ENCODE measurements at places on chromosomes 16 and 17.

DNA sequence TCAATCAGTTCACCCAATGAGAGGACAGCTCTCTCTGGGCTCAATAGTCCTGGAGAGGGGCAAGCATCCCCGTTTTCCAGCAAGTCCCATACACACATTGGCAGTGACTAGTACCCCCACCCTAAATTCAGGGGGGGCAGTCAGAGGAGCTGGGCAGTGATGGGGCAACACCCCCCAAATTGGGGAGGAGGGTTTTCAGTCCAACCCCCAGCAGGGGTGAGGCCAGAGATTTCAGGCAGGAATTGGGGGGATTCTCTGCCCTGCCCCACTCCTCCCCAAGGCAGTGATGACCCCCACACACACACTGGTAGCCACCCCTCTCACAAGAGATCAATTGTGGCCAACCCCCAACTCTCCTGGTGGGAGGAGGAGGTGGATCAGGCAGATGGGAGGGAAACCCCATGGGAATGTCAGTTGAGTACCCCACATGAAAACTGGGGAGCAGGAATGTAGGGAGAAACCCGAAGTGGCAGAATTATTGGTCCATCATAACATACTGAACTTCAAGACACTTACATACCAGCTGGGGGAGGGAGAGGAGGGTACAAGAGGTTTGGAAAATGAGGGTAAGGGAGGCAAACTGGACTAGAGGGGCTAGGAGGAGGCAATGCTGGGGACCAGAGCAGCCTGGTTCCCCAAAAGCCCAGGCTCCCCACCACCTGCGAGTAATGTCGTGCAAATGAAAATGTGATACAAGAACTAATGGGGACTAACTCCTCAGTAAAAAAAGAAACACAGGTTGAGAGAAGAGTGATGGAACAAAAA is 3.1 kb downstream of the VAMP2 start:
- DNase-seq = no peak

DNA sequence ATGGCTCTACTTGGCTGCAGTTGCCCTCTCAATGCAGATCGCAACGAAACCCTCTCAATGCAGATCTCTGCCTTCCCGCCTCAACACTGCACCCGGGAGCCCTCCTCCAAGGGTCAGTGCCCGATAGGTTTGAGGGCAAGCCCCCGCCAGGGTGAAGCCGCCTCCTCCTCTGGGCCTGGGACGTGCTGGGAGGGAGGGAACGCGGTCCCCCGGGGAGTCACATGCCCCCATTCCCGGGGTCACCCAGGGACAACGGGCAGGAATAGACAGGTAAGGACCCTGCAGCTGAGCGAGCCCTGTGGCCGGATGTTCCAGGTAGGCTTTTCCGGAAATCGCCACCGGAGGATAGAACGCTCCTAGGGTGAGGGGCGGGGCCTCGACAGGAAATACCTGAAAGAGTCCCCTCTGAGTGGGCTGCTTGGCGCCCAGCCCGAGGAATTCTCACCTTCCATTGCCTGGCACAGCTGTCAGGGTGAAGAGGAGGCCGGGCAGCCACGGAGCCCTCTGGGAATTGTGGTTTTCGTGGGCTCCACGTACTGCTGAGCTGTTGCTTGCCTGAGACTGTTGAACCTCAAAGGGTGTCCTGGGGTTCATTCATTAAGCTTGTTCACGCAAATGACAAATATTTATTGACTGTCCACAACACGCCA is 12.8 kb downstream of the ZNF174 start:
- DNase-seq = no peak

DNA sequence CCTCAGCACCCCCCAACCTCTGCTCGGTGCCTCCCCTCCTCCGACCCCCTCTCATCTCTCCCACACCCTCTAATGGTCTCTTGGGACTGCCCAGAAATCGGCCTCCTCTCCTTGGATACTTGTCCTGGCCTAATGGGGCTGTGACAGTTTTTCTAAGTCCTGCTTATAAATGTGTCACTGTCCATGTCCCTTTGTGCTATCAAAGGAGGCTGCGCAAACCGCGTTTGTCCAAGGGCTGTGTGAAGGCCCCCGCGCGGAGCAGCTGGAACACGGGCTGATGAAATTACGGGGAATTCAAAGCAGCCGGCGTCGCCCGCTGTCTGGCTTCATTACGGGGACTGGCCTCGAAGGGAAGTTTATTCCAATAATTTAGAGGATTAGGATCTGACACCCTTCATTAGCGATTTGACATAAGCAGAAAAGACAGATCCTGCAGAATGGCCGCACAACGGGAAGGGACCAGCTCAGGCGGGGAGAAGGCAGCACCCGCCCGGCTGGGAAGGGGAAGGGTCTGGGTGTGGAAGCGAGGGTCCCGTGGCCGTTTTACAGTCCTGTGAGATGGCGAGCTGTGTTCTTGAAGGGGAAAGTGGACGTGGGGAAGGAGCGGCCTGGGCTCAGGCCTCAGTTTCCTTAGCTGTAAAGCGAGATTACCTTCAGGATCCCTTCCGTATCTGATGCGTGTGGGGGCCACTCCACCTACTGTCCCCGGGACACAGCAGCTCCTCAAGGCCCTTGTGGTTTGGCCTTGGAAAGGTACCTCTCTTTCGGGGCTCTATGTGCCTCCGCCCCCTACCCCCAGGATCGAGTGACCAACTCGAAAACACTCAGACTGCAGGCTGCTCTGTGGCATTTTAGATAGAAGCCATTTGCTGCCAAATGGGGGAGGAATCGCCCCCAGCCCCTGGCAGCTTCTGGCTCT is 1.6 kb upstream of the WFIKKN2 start:
- DNase-seq = no peak

DNA sequence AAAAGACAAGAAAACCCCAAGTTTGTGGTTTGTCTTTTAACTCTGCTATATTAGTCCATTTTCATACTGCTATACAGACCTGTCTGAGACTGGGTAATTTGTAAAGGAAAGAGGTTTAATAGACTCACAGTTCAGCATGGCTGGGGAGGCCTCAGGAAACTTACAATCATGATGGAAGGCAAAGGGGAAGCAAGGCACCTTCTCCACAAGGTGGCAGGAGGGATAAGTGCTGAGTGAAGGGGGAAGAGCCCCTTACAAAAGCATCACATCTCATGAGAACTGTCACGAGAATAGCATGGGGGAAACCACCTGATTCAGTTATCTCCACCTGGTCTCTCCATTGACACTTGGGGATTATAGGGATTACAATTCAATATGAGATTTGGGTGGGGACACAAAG is 13.5 kb upstream of the ADAM11 start:
- no peak for DNase-seq

DNA sequence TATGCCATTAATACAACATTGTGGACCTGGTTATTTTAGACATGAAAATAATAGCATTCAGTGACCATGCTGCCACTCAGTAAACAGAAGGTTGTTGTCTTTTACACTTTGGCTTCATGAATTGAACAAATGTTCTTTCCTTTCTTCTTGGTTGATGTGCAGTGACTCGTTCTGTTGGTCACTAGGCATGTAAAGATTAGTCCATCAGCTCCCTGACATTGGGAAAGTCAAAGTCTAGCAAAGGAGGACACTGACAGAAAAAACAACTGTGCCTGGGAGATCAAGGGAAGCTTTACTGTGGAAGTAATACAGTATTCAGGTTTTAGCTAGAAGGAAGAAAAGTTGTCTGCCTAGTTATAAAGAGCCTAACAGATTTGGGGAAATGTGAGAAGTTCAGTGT is 6.9 kb downstream of the KCNJ16 start:
- no peak for DNase-seq

DNA sequence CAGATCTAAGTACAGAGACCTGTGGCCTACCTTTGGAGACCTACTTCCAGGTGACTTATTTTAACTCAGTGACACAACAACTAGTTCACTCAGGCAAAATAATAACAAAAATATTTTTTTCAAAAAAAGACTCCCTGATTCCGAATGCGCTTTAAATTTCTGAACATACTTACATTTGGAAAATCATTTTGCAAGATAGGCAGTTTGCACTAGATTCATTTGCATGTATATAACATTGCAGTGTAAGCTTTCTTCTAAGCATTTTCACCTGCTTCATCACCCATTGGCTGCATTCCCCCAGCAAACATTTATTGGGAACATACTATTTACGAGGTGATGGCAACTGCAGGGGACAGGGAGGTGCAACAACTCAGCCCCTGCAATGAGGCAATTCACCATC is 166.8 kb downstream of the GRIN2A start:
- no peak for DNase-seq

DNA sequence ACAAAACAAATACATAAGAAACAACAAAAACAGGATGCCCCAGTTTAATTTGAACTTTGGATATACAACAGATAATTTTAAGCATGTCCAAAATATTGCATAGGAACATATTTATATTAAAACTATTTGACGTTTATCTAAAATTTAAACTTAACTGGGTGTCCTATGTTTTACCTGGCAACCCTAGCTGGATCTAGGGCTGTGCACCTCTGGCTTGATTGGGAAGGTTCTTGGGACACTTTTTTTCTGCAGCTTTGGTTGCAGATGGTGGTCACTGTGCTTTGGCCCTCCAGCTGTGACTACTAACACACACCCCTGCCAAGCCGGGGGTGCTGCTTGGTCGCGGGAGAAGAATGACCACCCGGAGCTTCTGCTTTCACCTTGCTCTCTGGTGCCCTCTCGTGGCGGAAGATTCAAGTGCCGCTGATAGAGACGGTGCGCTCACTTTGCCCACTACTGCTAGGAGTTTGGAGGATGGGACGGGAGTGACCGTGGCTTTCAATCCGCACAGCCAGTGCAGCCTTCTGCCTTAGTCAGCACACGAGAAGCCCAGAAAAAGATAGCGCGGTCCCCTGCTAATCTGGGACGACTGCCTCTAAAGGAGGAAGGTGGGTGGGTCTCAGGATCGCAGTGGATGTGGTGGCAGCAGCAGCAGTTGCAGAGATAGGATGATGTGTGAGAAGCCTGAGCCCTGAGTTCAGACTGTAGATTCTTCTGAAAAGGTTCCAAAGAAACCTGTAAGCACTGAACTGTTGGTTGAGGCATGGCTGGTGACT is 6.7 kb downstream of the SPACA3 start:
- DNase-seq = peak; percentile 90

- peak; percentile 63 for DNase-seq
These were observed 1.5 kb upstream of the BAIAP3 start for GRCh38 chr16:1331712-1332617.

GRCh38 chr17:61384354-61384691 is 15.3 kb upstream of the TBX2 start:
- DNase-seq = no peak

DNA sequence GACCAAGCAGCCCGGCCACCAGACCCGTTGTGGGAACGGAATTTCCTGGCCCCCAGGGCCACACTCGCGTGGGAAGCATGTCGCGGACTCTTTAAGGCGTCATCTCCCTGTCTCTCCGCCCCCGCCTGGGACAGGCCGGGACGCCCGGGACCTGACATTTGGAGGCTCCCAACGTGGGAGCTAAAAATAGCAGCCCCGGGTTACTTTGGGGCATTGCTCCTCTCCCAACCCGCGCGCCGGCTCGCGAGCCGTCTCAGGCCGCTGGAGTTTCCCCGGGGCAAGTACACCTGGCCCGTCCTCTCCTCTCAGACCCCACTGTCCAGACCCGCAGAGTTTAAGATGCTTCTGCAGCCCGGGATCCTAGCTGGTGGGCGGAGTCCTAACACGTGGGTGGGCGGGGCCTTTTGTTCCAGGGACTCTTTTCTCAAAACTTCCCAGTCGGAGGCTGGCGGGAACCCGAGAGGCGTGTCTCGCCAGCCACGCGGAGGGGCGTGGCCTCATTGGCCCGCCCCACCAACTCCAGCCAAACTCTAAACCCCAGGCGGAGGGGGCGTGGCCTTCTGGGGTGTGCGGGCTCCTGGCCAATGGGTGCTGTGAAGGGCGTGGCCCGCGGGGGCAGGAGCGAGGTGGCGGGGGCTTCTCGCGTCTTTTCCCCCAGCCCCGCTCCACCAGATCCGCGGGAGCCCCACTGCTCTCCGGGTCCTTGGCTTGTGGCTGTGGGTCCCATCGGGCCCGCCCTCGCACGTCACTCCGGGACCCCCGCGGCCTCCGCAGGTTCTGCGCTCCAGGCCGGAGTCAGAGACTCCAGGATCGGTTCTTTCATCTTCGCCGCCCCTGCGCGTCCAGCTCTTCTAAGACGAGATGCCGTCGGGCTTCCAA is at the start of gene SLC2A4:
TSS of gene SLC2A4 (plus strand) at position 645 of the 879 bp plus-strand sequence. CDS start at position 862, 217 bp downstream.
- peak; percentile 98 for DNase-seq

- DNase-seq = no peak
These were observed 15.1 kb downstream of the NOD2 start for GRCh38 chr16:50708373-50709060.

DNA sequence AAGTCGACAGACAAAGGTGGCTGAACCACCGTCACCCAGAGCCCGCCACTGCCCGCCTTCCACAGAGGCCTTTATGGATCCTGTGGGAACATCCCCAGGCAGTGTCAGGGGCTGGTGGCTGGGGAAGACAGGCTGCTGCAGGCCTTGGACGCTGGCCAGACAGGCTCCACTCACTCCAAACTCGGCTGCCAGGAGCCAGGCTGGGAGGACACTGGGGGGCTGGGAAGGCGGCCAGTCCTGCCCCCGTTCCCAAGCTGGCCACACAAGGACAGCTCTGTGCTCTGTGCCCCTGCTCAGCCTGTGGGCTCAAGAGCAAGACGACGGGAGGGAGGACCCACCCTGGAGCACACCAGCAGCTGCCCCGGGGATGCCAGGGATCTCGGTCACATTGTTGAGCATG is 7.6 kb upstream of the LCAT start:
- no peak for DNase-seq

DNA sequence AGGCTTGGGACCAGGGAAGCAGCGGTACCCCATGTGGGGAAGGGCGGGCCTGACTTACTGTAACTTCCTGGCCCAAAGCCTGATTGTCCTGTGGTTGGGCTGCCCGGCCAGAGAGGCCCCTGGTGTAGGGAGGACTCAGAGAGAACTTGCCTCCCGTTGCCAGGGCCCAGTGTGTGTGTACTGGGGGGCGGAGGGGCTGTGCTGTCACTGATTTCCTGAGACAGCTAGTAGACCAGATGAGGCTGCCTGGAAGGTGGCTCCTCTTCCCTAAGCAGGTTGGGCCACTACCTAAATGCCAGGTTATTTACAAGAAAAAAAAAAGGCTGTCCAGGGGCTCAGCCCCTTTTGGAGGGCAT is 16.7 kb downstream of the SOCS3 start:
- peak; percentile 44 for DNase-seq

GRCh38 chr16:54412037-54412436 is 125.5 kb upstream of the IRX3 start:
- no peak for DNase-seq

DNA sequence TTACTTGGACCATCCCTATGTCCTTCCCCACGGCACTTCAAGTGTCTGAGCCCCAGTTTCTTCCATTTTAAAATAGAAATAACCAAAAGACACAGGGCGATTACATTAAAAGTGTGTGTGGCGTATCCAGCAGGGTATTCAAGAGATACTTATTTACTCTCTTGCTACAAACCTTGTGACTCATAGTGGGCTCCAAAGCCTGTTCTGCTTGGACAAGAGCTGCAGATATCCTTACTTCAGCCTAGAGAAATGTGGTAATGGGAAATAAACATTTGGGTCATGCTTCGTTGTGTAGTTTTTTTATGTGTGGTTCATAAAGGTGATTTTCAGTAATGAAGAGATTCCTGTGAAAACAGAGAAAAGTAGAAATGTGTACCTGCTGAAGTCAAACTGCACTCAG is 288.9 kb upstream of the CDH11 start:
- DNase-seq = no peak

- DNase-seq = no peak
These were observed 60.4 kb upstream of the IRX6 start for GRCh38 chr16:55263271-55264250.

- DNase-seq = no peak
These were observed 7.9 kb upstream of the PLEKHG4 start for GRCh38 chr16:67271446-67271845.

- DNase-seq = no peak
These were observed 195.0 kb downstream of the ENGASE start for GRCh38 chr17:79269620-79270019.

GRCh38 chr16:68563631-68564381 is 24.7 kb downstream of the ZFP90 start:
- no peak for DNase-seq
